B cell (primary cell): ENCODE measurements at places on chromosomes 6 and 20.

- no peak for DNase-seq
- no peaks in the 10 kb centered on the region for H3K4me1 ChIP-seq
- H3K27me3 ChIP-seq, result no peaks in the 10 kb centered on the region
- H3K27ac ChIP-seq, result no peak overlapping the region
Measured at GRCh38 chr20:50224531-50225255, 34.1 kb downstream of the CEBPB start.

DNA sequence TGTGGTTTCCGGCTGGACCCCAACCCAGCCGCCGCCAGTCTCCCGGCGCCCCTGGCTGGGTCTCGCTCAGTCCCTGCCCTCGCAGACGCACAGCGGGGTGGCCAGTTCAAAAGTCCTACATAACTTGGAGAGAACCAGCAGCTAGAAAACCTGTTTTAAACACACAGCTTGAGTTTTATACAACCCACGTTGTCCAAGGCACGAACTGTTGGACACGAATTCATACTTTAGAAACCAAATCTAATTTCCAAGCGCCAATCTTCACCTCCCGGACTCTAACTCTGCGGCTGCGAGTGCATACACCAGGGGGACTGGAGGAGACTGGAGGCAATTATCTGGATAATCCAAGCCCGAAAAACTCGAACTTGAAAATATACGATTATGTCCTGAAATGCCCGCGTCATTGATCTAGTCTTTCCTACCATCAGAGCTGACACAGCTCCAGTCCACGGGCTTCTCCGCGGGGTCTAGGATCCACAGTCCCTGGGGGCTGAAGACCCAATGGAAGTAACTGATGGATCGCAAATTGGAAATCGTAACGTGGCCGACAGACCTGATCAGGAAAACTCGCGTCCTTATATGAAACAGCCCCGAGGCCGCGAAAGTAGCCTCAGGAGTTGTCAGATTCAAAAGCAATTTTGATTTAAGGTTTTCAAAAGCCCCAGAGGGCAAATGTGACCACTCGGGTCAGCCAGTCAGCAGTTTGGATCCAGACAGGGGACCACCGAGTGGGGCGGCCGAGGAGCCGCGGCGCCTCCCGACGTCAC lies 843 bp upstream of the HEY2 start:
- no peaks in the 10 kb centered on the region for H3K36me3 ChIP-seq
- peaks cover 55% of the 10 kb centered on the region for H3K27me3 ChIP-seq
- H3K27ac ChIP-seq, result peak overlapping the region; percentile 37
- peak; percentile 67 for DNase-seq
- H3K4me3 ChIP-seq, result peak overlapping the region; percentile 41

GRCh38 chr20:15485519-15485918 lies 1087.7 kb downstream of the KIF16B start:
- H3K27ac ChIP-seq, result no peak overlapping the region
- no peak for DNase-seq
- no peaks in the 10 kb centered on the region for H3K36me3 ChIP-seq
- H3K27me3 ChIP-seq, result no peaks in the 10 kb centered on the region

GRCh38 chr6:125985979-125986300 lies 400 bp upstream of the TRMT11 start:
- DNase-seq, result no peak
- H3K27me3 ChIP-seq, result no peaks in the 10 kb centered on the region
- H3K27ac ChIP-seq, result peak overlapping the region; percentile 77
- peak overlapping the region; percentile 92 for H3K4me3 ChIP-seq

GRCh38 chr6:118745156-118745555 lies 93.8 kb upstream of the CEP85L start:
- H3K4me3 ChIP-seq, result no peak overlapping the region
- H3K27ac ChIP-seq, result no peak overlapping the region
- peaks cover 12% of the 10 kb centered on the region for H3K4me1 ChIP-seq
- DNase-seq, result no peak

GRCh38 chr20:46220455-46221207 lies 87.7 kb downstream of the CDH22 start:
- no peaks in the 10 kb centered on the region for H3K4me1 ChIP-seq
- H3K27me3 ChIP-seq, result no peaks in the 10 kb centered on the region
- no peak overlapping the region for H3K4me3 ChIP-seq
- no peaks in the 10 kb centered on the region for H3K36me3 ChIP-seq

DNA sequence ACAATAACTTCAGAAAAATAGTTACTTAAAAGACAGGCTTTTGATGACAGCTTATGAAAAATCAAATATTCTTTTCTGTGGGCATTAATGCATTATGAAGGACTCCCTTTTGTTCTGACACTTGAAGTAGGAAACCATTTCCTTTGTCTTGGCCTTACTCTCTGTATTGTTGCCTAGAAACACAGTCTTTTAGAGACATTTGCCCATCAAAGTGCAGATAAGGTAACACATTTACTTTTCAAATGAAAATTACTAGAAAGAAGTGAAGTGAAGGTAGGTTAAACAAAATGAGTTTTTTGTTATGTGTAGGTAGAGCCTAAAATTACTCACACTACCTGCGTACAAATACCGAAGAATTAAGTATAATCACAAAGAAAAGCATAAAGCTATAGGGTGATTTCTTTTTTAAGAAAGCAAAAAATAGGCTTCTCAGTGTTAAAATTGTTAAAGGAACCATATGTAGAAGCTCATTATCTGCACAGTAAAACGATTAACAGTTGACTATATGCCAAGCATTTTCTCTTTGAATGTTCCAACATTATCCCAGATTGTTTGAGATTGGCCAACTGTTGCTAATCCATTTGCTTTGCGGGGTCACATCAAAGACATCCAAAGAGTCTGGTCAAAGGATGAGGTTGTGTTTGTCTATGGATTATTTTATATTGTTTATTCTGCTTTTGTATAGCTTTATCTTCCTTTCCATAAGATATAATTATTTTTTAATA lies 542.0 kb upstream of the RNF217 start:
- no peaks in the 10 kb centered on the region for H3K27me3 ChIP-seq
- no peak for DNase-seq
- no peak overlapping the region for H3K4me3 ChIP-seq
- no peak overlapping the region for H3K27ac ChIP-seq
- H3K4me1 ChIP-seq, result no peaks in the 10 kb centered on the region
- H3K36me3 ChIP-seq, result no peaks in the 10 kb centered on the region

GRCh38 chr6:89682991-89683390 lies 44.4 kb upstream of the LYRM2 start:
- DNase-seq, result no peak
- H3K36me3 ChIP-seq, result peaks cover 88% of the 10 kb centered on the region
- no peak overlapping the region for H3K4me3 ChIP-seq
- H3K27ac ChIP-seq, result no peak overlapping the region
- H3K27me3 ChIP-seq, result no peaks in the 10 kb centered on the region

- no peak overlapping the region for H3K27ac ChIP-seq
- no peak for DNase-seq
- no peaks in the 10 kb centered on the region for H3K36me3 ChIP-seq
- no peaks in the 10 kb centered on the region for H3K4me1 ChIP-seq
- no peak overlapping the region for H3K4me3 ChIP-seq
- peaks cover 10% of the 10 kb centered on the region for H3K27me3 ChIP-seq
Measured at GRCh38 chr6:40620574-40621240, 33.5 kb upstream of the LRFN2 start.

- no peak overlapping the region for H3K4me3 ChIP-seq
- no peaks in the 10 kb centered on the region for H3K27me3 ChIP-seq
- DNase-seq, result no peak
- H3K36me3 ChIP-seq, result no peaks in the 10 kb centered on the region
- H3K27ac ChIP-seq, result no peak overlapping the region
Measured at GRCh38 chr6:158751224-158751623, 67.9 kb downstream of the EZR start.

GRCh38 chr6:117477988-117478852 lies 4.3 kb upstream of the DCBLD1 start:
- no peak overlapping the region for H3K4me3 ChIP-seq
- no peak for DNase-seq
- no peaks in the 10 kb centered on the region for H3K36me3 ChIP-seq
- no peak overlapping the region for H3K27ac ChIP-seq

- no peak for DNase-seq
Measured at GRCh38 chr6:119067091-119067490, 11.4 kb downstream of the FAM184A start.

- no peaks in the 10 kb centered on the region for H3K36me3 ChIP-seq
- no peak within 1 kb of the TSS for H3K4me3 ChIP-seq
- DNase-seq, result no peak
- no peak within 1 kb of the TSS for H3K27ac ChIP-seq
- no peaks in the 10 kb centered on the region for H3K4me1 ChIP-seq
Measured at GRCh38 chr6:132570221-132570777, at the start of gene TAAR6. TSS of gene TAAR6 (plus strand) at chr6:132570322. CDS start at chr6:132570322, 0 bp downstream.

- H3K27ac ChIP-seq, result no peak overlapping the region
- H3K4me3 ChIP-seq, result no peak overlapping the region
- no peaks in the 10 kb centered on the region for H3K27me3 ChIP-seq
- no peak for DNase-seq
- no peaks in the 10 kb centered on the region for H3K36me3 ChIP-seq
- H3K4me1 ChIP-seq, result no peaks in the 10 kb centered on the region
Measured at GRCh38 chr6:158063736-158064135, 82.1 kb downstream of the SYNJ2 start.

- no peaks in the 10 kb centered on the region for H3K27me3 ChIP-seq
- H3K4me3 ChIP-seq, result no peak overlapping the region
- peaks cover 4% of the 10 kb centered on the region for H3K4me1 ChIP-seq
- DNase-seq, result peak; percentile 77
- no peaks in the 10 kb centered on the region for H3K36me3 ChIP-seq
Measured at GRCh38 chr20:38221119-38221589, 39.4 kb downstream of the KIAA1755 start.

GRCh38 chr20:20519269-20519668 lies 151.4 kb downstream of the INSM1 start:
- peaks cover 21% of the 10 kb centered on the region for H3K36me3 ChIP-seq
- no peak for DNase-seq
- H3K27ac ChIP-seq, result no peak overlapping the region
- H3K27me3 ChIP-seq, result no peaks in the 10 kb centered on the region
- H3K4me3 ChIP-seq, result no peak overlapping the region

DNA sequence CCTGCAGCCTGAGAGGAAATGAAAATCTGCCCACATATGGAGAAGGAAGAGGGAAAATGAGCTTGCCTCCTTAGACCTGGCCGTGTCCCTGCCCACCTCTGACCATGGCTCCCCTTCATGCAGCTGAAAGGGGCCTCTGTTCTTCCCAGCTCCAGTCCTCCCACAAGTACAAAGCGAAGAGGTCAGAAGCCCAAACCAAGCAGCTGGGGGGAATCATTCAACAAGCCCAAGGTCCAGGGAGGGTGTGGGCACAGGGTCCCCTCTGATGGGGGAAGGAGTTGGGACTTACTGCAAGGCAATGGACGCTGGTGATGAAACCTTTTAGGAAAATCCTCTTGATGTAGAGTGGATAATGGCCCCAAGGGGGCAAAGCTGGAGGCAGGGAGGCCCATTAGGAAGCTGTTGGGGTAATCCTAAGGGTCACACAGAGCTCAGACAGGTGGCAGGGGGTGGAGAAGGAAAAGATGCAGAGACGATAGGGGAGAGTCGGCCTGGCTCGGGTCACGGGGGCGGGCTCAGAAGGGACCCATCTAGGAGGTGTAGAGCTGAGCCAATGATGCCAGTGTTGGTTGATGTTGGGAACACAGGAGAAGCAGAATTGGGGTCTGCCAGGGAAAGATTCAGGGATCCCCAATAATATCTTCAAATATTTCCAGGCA lies 16.1 kb upstream of the GRM4 start:
- DNase-seq, result no peak
- no peaks in the 10 kb centered on the region for H3K4me1 ChIP-seq
- H3K36me3 ChIP-seq, result no peaks in the 10 kb centered on the region
- H3K27me3 ChIP-seq, result no peaks in the 10 kb centered on the region
- H3K27ac ChIP-seq, result no peak overlapping the region

- no peaks in the 10 kb centered on the region for H3K36me3 ChIP-seq
- H3K4me1 ChIP-seq, result no peaks in the 10 kb centered on the region
- no peaks in the 10 kb centered on the region for H3K27me3 ChIP-seq
- H3K4me3 ChIP-seq, result no peak overlapping the region
- H3K27ac ChIP-seq, result no peak overlapping the region
- DNase-seq, result no peak
Measured at GRCh38 chr6:140385679-140386078, 1011.2 kb upstream of the CITED2 start.

- DNase-seq, result no peak
- no peaks in the 10 kb centered on the region for H3K36me3 ChIP-seq
- H3K27ac ChIP-seq, result no peak overlapping the region
Measured at GRCh38 chr6:81727876-81728517, 24.5 kb downstream of the TENT5A start.

DNA sequence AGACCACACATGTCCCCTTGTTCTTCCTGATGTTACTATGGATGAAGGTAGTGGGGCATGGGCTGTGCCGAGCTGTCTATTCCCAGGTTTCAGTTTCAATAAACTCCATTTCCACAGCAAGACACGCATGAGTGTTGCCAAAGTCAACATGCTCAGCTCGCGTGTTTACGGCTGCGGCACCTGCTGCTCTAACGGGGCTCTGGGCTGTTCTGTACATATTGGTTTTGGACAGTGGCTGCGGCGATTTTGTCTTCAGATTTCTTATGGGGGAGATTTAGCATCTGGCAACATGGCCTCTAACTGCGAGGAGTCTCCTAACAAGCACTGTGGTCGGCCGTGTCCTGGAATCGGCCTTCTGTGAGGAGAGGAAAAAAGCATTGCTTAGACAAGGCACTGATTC lies 58.6 kb downstream of the TMEM242 start:
- H3K4me1 ChIP-seq, result no peaks in the 10 kb centered on the region
- H3K4me3 ChIP-seq, result no peak overlapping the region
- no peak overlapping the region for H3K27ac ChIP-seq
- no peaks in the 10 kb centered on the region for H3K27me3 ChIP-seq
- no peak for DNase-seq

DNA sequence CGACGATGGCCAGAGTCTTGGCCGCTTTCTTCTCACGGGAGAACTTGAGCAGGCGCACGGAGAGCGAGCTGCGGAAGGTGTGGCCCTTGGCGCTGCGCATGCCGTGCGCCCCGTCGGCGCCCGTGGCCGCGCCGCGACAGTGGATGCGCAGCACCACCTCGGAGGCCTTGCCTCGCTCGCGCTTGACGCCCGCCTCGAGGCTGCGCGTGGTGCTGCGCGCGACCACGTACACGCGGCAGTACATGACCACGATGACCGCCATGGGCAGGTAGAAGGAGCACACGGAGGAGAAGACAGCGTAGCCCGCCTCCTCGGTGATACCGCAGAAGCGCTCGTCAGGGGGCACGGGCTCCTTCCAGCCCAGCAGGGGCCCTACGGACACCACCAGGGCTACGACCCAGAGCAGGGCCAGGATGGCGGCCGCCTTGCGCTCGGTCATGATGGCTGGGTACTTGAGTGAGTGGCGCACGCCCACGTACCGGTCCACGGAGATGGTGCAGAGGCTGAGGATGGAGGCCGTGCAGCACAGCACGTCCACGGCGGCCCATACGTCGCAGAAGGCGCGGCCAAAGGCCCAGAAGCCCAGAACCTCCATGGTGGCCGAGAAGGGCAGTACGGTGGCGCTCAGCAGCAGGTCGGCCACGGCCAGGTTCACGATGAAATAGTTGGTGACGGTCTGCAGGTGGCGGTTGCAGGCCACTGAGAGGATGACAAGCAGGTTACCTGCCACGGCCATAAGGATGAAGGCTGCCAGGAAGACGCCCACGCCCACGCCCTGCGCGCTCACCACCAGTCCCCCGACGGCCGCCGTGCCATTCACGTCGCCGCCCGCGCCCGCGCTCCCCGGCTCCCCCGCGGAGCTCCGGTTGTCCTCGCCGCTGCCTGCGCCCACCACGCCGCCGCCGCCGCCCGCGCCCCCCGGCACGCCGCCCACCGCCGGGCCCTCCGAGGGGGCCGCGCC lies 232.8 kb upstream of the RNF24 start:
- H3K36me3 ChIP-seq, result no peaks in the 10 kb centered on the region
- DNase-seq, result no peak
- H3K4me1 ChIP-seq, result no peaks in the 10 kb centered on the region
- H3K27me3 ChIP-seq, result peaks cover 3% of the 10 kb centered on the region
- H3K27ac ChIP-seq, result no peak overlapping the region
